Activated CD8-positive, alpha-beta memory T cell treated with anti-CD3 and anti-CD28 coated beads, Interleukin-2, amount 50 U/mL, for 4 hours (primary cell): ENCODE measurements at places on chromosomes 11 and 22.

- no peak for DNase-seq
Measured at GRCh38 chr11:119295178-119295577, 21.8 kb downstream of the MCAM start.

- no peak for DNase-seq
Measured at GRCh38 chr22:24731761-24732160, 42.8 kb downstream of the PIWIL3 start.

DNA sequence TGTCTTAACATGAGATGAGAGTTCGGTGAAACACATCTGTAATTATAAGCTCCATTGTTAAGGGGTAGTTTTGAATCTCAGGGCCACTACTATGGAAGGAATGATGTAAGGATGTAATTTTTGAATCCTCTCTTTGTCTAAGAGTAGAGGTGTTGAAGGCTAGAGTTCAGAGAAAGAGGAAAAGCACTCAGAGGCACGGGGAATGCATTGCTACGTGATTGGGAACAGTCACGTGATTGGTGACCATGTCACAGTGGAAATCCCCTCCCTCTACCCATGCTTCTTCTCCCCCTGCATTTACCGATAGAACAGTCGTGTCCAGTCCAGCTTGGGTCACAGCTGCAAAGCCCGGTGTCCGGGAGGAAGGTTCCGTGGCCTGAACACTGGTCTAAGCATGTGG, 230.3 kb upstream of the NARS2 start:
- no peak for DNase-seq

DNA sequence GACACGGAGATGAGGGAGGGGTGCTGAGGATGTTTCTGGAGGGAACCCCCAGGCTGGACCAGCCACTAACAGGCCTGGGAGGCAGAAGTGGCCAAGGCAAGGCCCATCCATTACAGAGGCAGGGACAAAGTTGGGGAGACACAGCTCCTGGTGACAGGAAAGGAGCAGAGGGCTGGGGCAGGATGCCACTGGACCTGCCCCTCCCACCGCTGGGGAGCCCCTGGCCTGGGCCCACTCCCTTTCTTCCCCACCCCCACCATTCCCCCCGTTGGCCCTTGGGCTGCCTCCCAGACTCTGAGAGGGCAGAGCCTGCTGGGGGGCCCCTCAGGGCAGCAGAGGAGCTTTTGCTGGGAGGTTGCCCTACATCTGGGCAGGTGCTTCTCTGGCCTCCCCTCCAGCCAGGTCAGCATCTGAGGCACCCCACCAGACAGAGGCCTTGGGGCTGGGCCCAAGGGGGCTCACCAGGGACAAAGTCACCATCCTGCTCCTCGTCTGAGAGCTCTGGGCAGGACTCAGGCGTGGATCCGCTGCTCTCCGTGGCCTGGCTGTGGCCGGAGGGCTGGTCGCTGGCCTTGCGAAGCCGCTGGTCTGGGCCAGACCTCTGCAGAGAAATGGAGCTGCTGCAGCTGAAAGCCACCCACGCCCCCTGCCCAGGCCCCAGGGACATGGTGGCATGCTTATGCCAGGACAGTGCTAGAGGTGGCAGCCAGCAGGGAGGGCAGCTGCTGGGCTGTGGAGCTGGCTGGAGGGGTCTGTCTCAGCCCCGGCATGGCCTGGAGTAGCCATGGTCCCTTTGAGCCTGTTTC, 33.1 kb upstream of the CARS1 start:
- DNase-seq: no peak

DNA sequence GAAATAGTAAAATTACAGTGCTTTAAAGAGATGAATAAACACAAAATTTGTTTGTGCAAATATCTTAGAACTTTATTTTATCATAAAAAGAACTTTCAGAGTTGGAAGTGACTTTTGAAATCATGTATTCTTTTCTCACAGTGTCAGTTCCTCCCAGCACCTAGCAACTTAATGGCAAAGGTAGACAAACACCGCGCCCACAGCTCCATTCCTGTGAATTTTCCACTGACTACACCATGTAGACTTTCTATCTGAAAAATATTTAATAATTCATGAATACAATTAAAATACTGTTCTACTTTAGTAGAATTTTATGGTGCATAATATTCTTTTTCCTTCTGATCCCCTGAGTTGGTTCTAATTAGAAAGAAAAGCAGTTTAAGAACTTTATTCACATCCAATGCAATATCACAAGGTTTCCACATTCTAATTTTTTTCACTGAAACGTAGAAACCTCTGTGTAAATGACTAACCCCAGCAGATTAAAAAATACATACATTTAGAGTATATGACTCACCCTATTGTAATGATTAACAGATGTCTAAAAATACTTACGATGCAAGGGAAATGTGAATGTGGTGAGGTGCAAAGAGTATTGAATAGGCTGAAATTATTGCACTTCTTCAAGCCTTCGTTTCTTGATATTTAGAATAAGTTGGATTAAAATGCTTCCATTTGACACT, 218.2 kb upstream of the CCDC179 start:
- no peak for DNase-seq

DNA sequence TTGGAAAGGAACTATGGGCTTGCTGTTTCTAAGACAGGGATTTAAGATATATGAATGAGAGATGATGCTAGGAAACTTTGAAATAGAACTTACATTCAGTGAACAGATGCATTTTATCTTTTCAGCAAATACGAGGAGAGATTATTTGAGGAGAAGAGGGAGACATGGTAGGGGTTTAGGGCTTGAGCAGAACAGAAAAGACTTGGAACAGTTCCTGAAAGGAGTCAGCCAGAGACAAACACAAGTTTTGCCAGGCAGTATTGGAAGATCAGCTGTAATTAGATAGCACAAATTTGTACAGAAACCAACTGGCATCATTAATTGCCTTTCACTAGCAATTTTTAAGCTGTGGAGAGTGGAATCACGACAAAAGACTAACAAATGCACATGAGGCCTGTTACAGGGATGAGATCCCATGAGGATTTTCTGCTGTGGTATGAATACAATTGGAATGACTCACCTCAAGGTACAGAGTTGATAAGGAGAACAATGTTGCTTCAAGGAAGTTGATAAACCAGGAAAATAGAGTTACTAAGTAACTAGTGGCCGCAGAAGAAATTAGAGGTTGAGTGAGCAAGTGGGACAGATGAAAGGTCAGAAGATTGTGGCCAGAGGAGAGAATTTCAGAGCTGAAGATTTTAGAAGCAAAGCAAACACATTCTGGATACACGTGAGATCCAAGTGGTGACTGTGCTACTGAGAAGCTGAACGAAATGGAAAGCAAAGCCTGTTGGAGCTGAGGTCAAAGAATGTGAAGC, 67.9 kb downstream of the CYB5R2 start:
- DNase-seq: no peak

GRCh38 chr11:70751142-70751734, 352.9 kb downstream of the CTTN start:
- no peak for DNase-seq
